ENCODE measurements at places on chromosomes 6 and 20. TPM values are rescaled to one million over a fixed set of nuclear protein-coding genes. Genes with fewer than 3 reads are reported as not detected.

DNA sequence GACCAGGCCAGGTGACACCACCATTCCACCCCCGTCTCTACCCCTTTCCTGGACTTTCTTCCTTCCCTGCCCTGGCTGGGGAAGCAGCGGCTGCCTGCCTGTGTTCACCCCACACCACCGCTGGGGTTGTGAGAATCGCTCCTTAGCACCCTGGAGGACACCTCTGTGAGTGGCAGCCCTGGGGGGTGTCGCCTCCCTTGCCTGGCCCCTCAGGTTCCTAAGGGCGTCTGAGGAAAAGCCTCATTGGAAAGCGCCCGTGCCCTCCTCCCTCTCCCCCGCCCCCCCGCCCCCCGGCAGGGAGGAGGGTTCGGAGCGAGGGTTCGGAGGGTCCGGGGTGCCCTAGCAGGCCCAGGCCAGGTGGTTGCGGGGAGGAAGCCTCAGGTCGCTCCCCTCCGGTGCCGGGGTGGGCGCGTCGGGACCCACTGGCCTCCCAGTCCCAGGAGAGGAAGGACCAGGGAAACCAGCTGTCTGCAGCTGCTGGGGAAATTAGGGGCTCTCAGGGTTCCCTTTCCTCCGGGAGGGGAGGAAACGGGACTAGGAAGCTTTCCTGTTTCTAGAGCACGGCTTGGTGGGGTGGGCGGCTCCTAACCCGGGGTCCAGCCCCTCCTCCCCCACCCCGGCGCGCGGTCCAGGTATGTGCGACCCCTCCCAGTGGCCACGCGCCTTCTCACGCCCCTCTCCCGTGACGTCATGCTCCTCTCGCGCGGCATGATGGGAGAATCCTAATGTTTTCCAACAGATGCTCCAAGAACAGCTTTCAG is at the start of gene PHACTR3:
TSS of gene PHACTR3 (plus strand) at position 760 of the 761 bp plus-strand sequence. CDS start 475 bp downstream, outside the sequence.
- no peak for DNase-seq

GRCh38 chr6:15800841-15801617 is 138.2 kb upstream of the DTNBP1 start:
- DNase-seq: no peak

GRCh38 chr20:34096699-34097444 is 15.2 kb downstream of the EIF2S2 start:
- no peak for DNase-seq

- no peak for DNase-seq
Observed at GRCh38 chr6:25136854-25137253, 142.3 kb upstream of the CARMIL1 start.

DNA sequence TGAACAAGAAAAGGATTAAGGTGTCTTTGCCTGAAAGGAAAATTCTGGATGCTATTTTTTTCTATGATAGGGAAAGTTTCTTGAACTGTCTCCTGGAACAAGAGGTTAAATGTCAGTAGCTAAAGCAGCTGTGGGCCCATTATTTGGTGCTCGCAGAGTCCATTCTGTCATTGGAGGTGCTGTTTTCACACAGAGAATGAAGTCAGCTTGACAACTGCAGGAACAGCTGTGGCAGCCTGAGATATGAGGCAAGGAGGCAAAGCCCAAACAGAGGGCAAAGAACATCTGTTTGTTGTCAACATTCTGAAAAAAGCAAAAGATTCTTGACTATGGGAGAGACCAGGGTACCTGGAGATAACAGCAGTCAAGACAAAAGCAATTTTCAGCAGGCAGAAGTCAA is 548.2 kb downstream of the KIF16B start:
- no peak for DNase-seq

GRCh38 chr20:39398656-39399055 is 436.5 kb downstream of the DHX35 start:
- no peak for DNase-seq

GRCh38 chr6:37831457-37831856 is 11.9 kb downstream of the ZFAND3 start:
- DNase-seq: no peak

- DNase-seq: no peak
Observed at GRCh38 chr6:50591135-50591534, 122.2 kb upstream of the TFAP2D start.

DNA sequence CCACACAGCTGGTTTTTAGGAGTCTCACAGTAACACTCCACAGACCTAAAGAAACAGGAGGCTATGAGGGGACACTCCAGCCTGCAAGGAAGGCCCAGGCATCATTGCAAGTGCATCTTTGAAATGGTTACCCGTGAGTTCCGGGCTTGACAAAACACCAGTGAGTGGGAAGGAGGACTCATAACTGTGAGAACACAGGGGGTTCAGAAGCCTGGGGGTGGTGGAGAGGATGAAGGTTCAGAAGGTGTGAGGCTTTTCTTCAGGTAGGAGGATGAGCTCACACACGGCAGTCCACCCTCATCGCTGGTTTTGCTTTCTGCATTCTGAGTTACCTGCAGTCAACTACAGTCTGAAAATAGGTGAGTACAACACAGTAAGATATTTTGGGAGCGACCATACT is 39.9 kb downstream of the MAP7 start:
- no peak for DNase-seq

GRCh38 chr6:117169781-117170281 is 95.5 kb upstream of the VGLL2 start:
- DNase-seq: no peak

DNA sequence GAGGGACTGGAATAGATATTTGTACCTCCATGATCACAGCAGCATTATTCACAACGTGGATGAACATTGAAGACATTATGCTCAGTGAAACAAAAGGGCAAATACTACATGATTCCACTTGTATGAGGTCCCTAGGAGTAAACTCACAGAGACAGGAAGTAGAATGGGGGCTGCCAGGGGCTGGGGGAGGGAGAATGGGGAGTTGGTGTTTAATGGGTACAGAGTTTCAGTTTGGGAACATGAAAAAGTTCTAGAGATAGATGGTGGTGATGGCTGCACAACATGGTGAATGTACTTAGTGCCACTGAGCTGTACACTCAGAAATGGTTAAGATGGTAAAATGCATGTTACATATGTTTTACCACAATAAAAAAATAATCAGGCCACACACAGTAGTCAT is 164.3 kb upstream of the RREB1 start:
- no peak for DNase-seq

ZNF341 gene
- total RNA-seq: 4.8 TPM

MYLK4 gene
- total RNA-seq: 0.44 TPM

ESR1 gene
- 2.1 TPM for total RNA-seq

NHSL1 gene
- 8.6 TPM for total RNA-seq

Measured in tibial nerve (tissue), 4 donors.